ENCODE measurements at places on chromosomes 16 and 17.

DNA sequence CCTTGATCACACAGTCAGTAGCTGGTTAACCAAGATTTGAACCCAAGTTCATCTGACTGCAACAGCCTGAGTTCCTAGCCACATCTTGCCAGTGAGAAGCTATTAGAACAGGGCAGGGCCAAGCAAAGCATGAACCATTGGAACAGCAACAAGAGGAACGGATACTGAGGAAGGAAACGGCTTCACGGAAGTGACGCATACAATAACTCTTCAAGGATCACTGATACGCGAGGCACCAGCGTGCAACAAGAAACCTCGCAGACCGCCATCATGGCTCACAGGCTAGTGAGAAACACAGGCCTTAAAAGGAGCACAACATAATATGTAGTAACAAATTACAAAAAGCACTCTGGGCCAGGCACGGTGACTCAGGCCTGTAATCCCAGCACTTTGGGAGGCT lies 114.9 kb downstream of the CDYL2 start:
- DNase-seq: no peak

DNA sequence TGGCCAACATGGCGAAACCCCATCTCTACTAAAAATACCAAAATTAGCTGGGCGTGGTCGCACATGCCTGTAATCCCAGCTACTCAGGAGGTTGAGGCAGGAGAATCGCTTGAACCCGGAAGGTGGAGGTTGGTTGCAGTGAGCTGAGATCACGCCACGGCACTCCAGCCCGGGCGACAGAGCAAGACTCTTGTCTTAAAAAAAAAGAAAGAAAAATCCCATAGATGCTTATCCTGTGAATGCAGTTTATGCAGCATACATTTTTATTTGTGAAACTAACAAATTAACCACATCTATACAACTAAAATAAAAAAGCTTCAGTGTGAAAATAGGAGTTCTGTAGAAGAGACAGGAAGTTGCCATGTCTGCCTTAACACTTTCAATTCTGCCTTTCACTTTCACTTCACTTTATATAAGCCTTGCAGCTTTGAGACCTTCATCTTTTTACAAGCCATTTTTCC lies 7.1 kb downstream of the IGSF6 start:
- no peak for DNase-seq

- DNase-seq: no peak
Observed at GRCh38 chr16:22394121-22394520, 19.7 kb upstream of the CDR2 start.

DNA sequence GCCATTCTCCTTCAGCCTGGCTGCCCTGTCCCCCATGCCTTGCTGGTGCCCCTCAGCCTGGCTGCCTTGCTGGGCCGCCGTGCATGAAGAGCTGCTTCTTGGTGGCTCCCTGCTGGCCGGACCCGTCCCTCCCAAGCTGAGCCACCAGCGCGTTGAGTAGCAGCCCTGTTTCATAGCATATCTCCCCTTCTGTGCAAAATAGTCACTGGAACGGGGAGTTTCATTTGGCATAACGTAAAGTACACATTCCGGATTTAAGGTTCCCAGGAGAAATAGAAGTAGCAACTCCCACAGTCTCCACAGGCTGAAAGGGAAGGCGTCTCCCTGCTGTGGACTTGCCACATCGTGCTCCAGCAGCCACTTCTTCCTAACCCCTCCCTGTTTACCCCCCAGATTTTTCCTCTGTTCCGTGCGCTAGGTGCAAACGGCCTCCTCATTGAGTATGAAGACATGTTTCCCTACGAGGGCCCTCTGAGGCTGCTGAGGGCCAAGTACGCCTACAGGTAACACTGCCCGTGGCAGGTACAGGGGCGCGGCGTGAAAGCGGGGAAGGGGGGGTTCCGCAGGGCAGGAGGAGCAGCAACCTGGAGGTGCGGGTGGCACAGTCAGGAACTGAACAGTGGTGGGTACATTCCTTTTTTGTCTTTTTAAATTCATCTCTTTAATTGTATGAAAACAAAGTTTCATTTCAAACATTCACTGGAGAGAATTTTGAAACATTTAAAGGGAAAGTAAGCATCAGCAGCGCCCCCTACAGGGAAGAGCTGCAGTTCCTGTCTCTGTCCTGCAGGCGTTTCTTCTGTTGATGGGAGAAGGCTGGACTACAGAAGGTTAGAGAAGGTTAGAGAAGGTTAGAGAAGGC lies 5.8 kb upstream of the OGFOD3 start:
- DNase-seq: peak; percentile 53

DNA sequence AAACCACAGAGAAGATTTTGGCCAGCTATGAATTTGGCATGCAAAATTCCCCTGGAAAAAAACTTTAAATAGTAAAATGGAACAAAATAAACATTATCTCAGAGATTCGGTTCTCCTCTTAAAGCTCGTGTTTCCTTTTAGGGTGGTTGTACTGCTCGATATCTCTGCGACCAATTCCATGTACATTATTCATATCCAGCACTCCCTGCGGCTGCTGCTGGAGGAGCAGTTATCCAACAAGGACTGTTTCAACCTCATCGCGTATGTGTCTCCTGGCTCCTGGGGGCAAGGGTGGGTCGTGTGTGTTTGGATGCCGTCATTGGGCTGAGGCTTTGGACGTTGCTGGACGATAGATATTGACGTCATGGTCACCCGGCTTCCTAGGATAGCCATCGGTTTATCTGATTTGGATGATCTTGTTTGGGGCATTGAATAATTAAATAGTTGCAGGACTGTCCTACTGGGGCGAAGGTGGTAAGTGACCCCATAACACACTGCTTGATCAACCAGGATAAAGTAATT lies 33.8 kb downstream of the VWA3A start:
- DNase-seq: no peak

- no peak for DNase-seq
Observed at GRCh38 chr16:88061346-88062110, 110.3 kb downstream of the BANP start.

DNA sequence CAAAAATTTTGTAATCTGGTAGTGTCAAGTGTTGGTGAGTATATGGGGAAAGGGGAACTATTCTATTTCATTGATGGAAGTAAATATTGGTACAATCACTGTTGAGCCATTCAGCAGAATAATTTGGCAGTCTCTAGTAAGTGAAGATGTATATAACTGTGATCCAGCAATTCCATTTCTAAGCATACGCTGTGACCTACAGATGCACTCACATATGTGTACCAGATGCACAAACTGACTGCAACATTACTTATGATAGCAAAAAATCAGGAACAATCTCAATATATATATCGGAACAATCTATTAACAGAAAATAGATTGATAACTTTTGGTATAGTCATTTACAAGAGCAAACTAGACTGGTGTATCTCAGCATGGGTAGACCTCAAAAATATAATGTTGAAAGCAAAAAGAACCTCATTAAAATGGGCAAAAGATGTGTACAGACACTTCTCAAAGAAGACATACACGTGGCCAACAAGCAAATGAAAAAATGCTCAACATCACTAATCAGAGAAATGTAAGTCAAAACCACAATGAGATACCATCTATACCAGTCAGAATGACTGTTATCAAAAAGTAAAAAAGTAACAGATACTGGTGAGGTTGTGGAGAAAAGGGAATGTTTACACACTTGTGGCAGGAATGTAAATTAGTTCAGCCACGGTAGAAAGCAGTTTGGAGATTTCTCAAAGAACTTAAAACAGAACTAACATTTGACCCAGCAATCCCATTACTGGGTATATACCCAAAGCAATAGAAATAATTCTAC lies 20.7 kb downstream of the ADAP2 start:
- no peak for DNase-seq

- no peak for DNase-seq
Observed at GRCh38 chr16:79451196-79451816, 149.2 kb downstream of the MAF start.

GRCh38 chr17:7001318-7001961 lies 5.6 kb downstream of the ALOX12 start:
- DNase-seq: no peak

DNA sequence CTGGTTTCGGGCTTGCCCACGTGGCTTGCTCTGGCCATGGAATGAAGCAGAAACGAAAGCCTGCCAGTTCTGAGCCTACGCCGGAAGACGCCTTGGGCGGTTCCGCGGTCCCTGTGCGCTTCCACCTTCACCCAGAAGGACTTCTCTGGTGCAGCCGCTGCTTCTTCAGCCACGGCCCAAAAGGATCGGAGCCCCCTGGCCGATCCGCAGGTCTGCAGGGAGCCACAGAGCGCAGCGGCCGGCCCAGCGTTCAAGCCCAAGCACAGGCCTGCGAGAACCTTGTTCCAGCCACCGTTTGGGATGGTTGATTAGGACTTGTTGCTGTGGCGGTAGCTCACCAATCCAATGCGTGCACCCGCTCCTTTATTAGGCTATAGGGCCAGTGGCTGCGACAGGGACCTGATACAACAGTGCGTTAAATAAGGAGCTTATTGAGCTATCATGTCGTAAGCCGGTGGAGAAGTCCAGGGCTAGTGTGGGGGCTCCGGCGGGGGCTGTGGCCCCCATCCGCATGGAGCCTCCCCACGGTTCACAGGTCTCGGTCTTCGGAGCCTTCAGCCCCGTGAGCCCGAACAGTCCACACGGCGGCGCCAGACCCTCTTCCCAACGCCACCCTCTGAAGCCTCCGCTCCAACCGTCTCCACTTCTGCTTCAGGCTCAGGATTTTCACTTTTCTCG lies 10.2 kb upstream of the MPP2 start:
- DNase-seq: no peak

DNA sequence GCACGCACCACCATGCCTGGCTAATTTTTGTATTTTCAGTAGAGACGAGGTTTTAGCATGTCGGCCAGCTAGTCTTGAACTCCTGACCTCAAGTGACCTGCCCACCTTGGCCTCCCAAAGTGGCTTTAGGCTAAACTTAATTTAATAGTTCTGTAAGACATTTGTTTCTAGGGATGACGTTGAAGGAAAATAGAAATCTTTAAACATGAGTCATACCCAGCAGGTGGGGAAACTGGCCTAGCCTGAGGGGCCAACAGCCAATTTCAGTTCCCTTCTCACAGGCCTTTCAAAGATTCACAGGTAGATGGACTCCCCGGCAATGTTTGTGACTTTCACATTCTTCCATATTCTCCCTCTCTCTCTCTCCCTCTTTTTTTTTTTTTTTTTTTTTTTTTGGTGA lies 18.1 kb upstream of the ITPRIPL2 start:
- DNase-seq: no peak

GRCh38 chr17:47222047-47222446 lies 12.9 kb downstream of the MYL4 start:
- DNase-seq: no peak

DNA sequence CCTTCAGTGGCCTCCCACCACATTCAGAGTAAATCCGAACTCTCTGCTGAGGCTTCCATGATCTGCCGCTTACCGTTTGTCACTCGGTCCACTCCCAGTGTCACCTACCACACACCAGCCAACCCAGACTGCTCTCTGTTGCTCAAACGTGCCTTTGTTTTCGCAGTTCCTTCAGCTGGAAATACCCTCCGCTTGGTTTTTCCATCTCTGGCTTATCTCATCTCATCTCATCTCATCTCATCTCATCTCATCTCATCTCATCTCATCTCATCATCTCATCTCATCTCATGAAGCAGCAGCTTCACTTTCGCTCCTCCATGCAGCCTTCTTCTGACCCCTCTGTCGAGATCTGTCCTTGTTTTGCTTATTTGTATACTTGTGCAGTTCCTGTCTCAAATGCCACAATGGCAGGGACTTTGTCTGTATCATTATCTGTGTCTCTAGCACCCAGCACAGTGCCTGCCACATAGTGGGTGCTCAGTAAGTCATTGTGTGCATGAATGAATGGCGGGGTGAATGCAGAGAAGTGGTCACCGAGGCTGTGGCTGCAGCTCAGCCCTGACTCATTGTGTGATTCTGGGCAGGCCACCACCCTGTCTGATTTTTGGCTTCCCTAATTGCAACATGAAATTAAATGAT lies 3.8 kb upstream of the SNX20 start:
- DNase-seq: no peak

- no peak for DNase-seq
Observed at GRCh38 chr17:3026125-3026855, 37.1 kb downstream of the OR1D5 start.

DNA sequence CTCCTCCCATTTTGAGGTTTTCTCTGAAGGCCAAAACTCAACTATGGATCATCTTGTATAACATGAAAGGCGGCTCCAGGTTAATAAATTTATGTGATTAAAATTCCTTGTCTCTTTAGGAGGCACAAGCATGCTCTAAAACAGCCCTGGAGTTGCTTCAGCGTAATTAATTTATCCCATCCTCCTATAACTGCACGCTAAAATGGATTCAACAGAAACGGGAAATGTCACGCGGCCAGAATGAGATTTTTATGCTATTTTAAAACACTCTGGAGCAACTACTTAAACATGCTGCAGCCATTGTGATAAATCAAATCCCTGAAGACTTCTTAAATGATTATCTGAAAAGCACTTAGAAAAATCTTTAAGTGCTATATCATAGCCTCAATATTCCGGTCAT lies 106.6 kb downstream of the ADAMTS18 start:
- DNase-seq: no peak

- no peak for DNase-seq
Observed at GRCh38 chr17:2175294-2175628, 120.4 kb downstream of the HIC1 start.

GRCh38 chr17:59620518-59621259 lies 994 bp downstream of the CLTC start:
- DNase-seq: peak; percentile 20

GRCh38 chr16:86205521-86206245 lies 304.6 kb upstream of the FOXF1 start:
- DNase-seq: no peak

- DNase-seq: peak; percentile 64
Observed at GRCh38 chr16:73956587-73957494, 339.8 kb upstream of the PSMD7 start.

DNA sequence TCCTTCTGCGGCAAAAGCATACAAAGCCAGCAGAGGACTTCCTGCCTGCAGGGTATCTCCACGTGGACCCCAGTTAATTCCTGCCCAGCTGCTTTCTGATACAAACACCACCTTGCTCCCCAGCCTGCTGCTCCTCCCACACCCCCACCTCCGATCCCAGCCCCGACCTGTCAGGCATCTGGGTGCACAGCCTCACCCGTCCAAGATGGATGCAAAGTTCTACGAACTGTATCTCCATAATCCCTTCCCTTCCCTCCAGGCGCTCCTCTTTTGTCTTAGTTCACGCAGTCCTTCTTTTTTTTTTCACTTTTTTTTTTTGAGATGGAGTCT lies 15.6 kb upstream of the FOXJ1 start:
- no peak for DNase-seq

GRCh38 chr17:64386412-64387144 lies 4.1 kb downstream of the PECAM1 start:
- DNase-seq: no peak

Measured in SHP77 (cell line).